Activated CD4-positive, alpha-beta T cell treated with anti-CD3 and anti-CD28 coated beads, Interleukin-2, amount 10 ng/mL, durations not matched to agents 7 days and 5 days (primary cell): ENCODE measurements at places on chromosomes 12 and 14.

DNA sequence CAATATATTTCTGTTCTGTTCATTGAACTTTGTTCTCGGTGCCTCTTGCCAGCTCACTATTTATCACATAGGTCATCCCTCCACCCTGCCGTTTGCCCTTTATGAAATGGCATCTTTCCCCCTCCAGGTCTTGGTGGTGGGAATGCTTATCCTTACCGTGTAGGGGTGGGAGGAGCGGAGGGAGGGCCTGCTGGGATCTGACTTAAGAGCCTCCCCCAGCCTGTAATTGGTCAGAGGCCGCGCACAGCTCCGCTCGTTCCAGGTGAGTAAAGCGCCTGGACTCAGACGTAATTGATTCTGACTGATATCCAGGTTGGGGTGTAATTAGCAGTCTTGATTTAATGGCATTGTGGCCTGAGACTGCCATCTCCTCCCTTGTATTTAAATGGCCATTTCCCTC is 185.3 kb downstream of the TSPAN9 start:
- no peak for DNase-seq

DNA sequence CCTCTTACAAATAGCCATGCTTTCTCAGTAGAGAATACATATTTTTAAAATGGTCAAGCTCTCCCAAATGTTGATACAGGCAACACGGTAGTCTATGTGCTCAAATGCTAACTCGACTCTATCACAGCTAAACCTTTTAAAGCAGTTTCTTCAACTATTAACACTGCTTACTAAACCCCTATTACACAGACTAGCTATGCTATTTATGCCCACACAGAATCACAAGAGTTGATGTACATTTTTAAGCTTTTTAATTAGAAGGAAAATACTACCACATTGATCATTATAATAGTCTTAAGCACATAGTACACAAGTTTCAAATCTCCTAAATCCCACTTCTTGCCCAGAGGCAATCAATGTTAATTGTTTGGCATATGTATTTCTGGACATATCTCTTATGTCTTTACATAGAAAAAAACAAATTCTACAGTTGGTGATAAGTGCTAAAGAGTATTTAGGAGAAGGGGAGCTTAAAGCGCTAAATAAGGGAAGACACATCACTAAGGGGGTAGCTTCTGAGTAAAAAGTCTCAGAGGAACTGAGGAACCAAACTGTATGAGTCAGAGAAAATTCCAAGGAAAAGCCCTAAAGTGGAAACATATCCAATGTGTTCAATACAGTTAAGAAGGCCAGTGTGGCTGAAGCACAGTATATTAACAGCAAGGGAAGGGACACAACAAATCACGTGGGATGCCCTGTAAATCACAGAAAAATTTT is 13.7 kb downstream of the HNRNPC start:
- DNase-seq, result no peak

- DNase-seq, result no peak
Measured at GRCh38 chr14:27712364-27712763, 1054.2 kb upstream of the FOXG1 start.

GRCh38 chr12:45757172-45757571 is 27.7 kb downstream of the ARID2 start:
- DNase-seq, result no peak

DNA sequence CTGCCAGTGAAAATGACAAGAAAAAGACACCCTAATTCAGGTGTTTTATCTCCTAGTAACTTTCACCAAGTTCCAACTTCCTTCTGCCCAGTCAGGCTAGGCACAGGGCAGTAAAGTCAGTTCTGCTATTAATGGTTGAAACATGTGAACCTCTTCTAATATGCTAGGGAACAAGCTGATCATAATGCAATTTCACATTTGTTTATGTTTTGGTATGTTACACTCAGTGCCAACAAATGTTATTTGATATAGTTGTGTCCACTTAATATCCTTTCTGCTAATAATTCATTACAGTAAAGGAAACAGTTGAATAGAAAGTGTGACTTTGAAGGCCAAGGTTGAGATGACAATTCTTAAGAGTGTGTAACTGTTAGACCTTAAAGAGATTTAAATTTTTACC is 17.2 kb downstream of the NT5DC3 start:
- no peak for DNase-seq

DNA sequence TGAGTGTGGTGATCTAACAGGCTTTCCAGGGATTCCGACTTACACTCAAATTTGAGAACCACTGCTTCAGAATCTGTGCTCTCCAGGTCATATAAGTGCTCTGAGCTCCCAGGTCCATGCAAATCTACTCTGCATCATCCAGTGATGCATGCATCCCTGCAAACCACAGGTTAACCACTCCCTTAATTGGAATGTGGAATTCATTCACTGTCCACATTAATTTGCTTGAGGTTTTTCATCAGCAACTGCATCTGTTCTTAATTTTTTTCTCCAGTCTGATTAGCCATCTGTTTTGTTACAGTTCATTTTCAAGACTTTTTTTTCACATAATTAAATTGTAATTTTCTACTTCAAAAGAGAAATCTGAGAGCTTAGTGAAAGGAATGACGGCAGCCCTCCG is 43.4 kb upstream of the RIN3 start:
- no peak for DNase-seq

- DNase-seq, result peak; percentile 67
Measured at GRCh38 chr12:8493084-8493483, 20.2 kb upstream of the CLEC4D start.

DNA sequence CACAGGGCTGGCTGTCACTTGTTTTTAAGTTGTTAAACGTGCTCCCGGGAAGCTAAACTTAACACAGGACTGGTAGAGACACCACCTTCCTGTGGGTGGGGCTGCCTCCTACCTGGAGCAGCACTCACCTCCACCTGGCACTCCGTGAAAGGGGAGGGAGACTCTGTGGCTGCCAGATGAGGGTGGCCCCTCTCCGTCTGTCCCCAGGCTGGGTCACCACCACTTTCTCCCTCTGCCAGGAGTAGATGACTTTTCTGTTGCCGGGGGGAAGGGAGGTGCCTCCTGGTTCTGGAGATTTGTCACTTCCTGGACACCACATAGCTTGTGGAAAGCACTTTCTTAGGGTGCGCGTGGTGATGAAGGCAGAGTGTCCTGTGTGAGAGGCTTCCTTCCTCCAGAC is 81.3 kb downstream of the WDR20 start:
- DNase-seq, result no peak

DNA sequence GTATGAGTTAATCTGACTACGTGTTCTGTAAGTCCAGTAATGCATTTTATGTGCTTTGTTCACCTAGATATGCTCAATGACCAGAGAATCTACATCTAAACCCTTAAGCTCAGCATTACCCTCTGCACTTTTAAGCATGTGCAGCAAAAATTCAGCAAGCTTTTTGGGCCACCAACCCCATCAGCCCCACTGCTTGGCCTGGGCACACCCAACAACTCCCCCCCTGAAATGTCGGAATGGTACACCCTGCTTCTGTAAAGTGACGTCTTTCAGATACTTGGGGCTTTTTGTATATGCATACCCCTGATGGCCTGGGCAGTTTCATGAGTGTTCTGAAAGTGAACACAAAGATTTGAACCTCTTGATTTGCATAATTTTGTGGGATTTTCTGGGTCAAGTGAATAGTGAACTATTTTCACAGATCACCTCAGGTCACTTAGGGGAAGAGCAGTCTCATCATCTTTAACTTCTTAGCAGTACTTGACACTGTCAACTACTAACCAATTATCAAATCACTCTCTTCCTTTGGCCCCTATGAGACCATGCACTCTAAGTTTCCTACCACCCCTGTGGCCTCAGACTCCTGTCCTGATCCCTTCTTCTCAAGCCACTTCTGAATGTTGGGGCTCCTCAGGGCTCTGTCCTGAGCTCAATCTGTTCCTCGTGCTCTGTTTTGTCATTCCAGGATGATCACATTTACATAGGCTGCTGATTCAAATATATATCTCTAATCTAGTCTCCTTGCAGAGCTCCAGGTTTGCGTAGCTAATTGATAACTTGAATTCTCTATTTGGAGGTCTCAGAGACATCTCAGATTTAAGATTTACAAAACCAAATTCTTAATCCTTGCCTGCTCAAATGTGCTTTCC is 36.3 kb upstream of the PPM1A start:
- no peak for DNase-seq

DNA sequence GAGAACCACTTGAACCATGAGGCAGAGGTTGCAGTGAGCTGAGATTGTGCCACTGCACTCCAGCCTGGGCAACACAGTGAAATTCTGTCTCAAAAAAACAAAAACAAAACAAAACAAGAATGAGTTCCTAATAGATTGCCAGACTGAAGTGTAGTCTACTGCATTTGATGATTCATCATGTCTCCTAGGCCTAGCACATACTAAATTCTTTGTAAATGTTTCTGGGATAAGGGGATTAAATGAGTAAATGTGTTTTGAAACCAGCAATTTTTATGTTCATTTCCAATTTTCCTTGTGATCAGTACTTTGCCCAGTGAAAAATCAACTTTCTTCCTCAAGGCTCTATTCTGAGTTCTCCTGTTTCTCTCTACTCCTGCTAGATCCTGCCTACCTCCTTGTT is 2.9 kb upstream of the DYRK2 start:
- no peak for DNase-seq
